ENCODE measurements at places on chromosomes 3 and 15.

GRCh38 chr3:150022381-150023238, 51.9 kb upstream of the PFN2 start:
- no peak for DNase-seq

DNA sequence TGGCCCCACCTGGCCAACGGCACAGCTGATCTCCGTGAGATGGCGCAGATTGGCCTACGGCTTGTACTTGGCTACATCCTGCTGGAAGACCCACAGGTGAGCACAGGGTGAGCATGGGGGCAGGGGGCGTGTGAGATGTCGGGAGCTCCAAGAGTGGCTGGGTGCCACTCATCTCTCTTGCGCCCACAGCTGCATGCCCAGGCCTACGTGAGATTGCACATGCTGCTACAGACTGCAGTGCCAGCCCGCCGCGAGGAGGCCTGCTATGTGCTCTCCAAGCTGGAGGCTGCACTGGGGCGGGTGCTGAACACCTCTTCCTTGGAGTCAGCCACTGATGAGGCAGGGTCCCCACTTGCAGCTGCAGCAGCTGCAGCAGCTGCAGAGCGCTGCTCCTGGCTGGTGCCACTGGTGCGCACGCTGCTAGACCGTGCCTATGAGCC, 22.3 kb downstream of the NBEAL2 start:
- no peak for DNase-seq

DNA sequence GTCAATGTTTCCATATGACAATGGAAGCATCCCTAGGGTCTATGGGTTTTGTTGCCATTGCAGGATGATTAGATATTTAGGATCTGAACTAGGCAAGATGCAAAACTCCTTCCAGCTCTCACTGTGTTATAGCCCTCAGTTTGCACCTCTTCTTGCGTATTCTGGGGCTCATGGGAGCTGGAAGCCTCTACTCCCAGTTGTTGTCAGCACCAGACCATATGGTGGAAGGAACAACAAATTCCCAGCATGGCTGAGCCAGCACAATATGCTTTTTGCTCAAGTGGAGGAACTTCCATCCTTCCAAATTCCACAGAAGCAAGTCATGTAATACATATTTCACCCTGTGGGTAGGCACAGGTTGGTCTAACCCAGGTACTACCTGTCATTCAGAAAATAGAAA, 18.5 kb upstream of the CTXND1 start:
- no peak for DNase-seq

DNA sequence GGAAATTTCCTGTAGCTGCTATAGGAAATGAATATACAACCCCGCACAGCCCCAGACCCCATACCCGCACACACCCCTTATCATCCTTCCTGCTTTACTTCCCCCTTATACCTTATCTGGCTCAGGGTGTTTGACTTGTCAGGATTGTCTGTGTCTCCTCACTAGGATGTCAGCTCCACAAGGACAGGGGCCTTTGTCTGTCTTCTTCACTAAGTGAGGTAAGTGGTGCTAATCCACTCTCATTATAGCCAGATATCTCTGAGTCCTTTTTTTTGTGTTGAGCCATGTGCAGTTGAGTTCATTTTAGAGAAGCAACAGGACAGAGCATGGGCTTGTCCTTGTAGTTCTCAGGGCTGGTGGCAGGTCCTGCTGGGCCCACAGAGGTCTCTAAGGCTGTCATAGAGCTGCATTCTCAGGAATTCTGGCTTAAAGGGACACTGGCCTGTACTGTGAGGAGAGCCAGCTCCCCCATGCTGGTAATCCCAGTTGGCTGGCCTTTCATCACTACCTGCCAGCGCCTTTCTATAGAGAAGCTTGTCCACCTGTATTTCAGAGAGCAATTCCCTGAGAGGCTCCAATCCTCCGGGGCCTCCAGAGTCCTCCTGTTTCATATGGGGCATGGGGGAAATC, 9.0 kb downstream of the KY start:
- DNase-seq: no peak

DNA sequence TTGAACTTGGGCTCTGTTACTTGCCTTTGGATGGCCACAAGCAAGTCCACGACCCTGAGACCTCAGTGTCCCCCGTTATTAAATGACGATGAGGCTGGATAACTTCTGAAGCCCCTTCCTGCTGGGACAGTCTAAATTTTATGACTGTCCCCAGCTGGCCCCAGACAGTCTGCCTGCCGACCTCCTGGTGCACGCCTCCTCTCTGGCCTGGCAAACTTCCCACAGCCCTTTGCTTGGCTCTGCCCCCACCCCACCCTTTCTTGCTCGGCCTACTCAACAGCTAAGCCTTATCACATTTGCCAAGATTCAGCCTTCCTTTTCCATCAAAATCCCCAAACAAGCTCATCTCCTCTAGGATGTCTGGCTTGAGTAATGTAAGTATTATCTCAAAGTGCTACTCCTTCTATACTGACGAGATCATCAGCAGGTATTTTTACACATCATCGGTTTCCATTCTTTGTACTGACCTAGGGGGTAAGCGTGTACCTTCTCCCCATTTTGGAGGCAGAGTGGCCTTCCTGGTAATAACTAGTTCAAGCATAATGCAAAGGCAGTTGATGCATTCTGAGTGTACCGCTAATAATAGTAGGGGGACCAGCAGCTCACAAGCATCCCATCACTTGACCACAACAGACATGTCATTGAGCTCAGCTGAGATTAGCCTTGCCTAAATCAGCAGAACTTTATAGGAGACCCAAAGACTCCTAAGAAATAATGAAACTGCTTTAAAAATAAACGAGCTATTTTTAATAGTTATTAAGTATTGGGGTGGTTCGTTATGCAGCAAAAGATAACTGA, 120.8 kb upstream of the HACD2 start:
- DNase-seq: no peak

DNA sequence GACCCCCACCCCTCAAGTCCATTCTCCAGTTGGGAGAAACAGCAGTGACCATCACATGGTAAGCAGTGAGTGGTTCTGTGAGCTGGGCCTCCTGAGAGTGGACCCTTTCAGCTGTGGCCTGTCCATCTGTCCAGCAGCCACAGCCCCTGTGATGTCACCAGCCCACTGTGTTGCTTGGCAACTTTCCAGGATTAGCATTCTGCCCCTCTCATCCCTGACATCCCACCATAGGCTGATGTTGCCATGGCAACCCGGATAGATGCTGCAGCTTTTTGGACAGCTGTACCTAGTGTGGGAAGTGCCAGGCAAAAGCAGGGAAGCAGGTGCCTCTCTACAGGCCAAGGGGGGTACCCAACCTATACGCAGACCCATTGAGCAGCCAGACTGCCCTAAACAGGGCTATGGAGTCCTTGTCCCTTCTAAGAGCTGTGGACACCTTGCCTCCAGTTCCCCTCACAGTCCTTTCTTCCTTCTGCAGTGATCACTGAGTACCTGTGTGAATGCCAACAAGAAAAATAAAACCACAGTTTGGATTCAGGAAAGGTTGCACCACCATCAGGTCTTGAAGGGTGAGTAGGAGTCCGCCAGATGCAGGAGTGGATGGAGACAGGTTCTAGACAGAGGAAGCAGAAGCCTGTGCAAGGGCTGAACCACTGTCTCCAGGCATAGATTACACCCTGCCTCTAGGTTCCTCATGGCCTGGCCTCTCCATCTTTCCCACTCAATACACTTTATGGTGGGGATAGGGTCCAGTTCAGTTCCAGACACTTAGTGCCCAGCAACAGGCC, at the start of gene DNAH1:
Gene DNAH1, plus strand, starts transcription at position 343 of the 788 bp plus-strand sequence. CDS start 6,124 bp downstream, outside the sequence.
- no peak for DNase-seq

DNA sequence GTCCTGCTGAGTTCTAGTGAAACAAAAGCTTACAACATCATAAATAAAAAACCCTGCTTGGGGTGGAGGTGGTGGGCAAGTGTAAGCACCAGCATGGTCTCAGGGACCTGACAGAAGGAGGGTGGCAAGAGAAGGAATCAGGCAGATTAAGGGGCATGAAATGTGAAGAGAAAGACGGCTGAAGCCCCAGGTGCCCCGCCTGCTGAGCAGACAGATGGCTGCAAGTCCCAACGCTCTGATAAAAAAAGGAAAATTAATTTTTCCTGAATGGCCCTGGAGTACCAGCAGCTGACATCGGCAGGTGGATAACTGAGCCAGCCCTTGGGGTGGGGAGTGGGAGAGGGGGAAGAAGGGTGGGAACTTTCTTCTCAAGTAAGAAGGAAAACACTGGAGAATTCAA, 137.9 kb downstream of the XXYLT1 start:
- no peak for DNase-seq

- no peak for DNase-seq
These were observed 34.2 kb downstream of the HMCES start for GRCh38 chr3:129312671-129313414.

DNA sequence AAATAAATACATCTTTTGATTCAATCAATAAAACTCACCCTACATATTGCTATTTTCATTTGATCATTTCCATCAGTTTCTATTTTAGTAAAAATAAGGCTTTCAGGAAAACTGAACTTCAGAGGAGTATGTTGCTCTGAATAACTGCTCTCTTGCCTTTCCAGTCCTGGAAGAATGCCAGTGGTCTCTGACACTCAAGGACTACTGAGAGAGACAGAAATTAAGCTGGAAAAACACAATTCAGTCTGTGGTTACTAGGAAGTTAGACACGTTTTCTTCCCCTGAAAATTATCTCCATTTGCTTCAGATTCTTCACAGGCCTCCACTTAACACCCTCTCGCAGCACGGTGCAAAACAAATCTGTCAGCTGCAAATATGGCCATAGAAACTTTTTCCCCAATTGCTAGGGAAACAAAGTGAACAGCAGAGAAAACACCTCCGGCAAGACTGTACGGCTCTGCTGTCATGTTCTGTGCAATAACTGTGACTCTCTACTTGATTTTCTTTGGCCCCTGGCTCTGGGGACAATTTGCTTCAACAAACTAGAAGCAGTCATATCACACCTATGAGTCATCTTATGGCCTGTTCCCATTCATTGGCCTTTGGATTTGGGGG, 353.0 kb downstream of the MAGI1 start:
- DNase-seq: no peak

DNA sequence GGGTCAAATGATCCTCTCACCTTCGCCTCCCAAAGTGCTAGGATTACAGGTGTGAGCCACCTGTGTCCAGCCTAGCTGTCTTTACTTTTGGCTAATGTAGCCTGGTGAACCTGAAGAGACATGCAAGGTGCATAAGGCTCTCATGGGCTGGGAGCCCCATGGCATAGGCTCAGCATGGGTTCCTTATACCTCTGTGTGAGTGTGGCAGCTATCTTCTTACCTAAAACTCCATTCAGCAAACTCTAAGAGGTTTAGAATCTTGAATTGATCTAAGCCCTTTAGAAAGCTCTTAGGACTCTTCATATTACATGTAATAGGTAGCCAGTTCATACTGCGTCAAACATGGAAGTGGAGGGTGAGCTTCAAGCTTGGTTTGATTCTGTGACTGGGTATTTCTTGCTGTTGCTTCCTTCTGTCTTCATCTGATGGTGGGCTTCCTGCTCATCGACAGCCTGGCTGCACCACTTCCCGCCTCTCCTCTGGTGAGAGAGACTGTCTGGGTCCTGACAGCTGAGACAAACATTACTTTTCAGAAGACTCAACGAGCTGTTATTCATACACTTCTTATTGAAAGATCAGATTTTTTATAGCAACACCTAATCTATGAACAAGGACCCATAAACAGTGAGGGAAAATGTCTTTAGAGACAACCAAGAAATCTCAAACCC, 19.2 kb upstream of the TKT start:
- no peak for DNase-seq

DNA sequence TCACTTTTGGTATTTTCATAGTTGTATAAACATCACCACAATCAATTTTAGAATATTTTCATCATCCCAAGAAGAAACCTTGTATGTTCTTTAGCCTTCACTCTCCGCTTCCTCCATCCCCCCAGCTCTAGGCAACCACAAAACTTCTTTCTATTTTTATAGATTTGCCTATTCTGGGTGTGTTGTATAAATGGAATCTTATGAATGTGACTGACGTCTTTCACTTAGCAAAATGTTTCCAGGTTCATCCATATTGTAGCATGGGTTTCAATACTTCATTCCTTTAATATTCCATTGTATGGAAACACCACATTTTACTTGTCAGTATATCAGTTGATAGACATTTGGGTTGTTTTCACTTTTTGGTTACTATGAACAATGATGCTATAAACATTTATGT, 335.8 kb upstream of the GOLIM4 start:
- DNase-seq: no peak

DNA sequence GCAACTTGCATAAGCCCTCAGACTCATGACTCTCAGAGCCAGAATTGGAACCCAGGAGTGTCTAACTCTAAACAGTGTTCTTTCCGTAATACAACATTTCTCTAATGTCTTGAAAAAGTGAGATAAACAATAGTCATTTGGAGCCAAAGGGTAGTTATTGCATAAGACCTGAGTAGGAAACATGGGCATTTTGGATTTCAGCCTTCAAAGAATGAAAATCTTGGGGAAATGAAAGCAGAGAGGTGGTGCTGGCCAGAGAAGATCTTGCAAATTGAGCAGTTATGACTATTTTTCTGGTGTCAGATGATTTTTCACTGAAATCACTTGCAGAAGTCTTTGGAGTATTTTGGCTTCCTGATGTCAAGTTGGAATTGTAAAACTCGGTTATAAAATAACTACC, 379.4 kb downstream of the DIPK2A start:
- no peak for DNase-seq

GRCh38 chr3:38916706-38917105, 100.7 kb upstream of the SCN10A start:
- DNase-seq: no peak

DNA sequence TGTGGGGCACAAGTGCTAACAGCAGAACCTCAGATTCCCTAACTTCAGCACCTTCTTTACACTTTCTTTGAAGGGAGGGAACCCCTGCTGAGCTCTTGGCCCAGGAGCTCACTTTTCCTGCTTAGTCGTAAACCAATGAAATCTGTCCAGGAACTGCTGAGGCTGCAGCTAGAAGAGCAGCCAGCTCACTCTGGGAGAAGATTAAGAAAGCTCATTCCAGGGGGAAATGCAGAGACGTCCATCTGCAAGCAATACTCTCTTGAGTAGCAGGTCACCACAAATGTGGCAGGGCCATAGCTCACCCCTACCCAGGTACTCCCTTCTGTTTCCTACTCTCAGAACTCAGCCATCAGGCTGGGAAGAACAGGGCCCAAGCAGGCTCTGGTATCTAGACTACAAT, 103.3 kb downstream of the WDR76 start:
- DNase-seq: no peak

- DNase-seq: no peak
These were observed 276.7 kb upstream of the RARB start for GRCh38 chr3:25151281-25151902.

DNA sequence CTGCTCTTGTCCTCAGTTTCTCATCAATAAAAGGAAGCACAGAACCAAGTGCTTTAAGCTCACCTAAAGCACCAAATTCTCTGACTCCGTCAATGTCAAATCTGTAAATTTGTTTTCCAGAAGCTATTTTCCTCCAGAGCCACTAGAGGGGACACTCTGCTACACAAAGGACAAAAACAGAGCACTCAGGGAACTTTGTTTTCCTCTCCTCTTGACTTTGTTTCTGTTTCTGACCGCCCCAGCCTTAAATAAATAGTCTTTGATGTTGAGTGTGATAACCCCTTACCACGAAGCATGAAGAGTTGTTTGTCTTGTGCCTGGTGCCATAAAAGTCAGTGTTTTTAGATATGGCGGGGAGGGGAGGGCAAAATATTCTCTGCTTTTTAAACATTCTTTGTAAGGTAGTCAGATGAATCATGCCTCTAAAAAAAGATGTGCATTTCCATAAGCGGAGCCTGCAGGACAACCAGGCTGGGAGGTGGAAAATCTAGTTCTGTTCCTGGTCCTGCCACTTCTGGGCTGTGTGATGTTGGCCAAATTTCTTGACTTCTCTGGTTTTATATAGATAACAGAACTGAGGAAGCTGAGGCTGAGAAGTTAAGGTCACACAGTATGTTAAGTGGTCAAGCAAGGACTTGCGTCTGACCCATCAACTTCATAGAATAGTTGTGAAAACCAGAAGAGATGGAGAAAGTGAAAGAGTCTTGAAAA, 7.3 kb upstream of the ZBTB38 start:
- no peak for DNase-seq

- no peak for DNase-seq
These were observed 693.6 kb downstream of the CADM2 start for GRCh38 chr3:85652360-85652759.
